NCI-H2171 (cell line): ENCODE measurements at places on chromosomes 12 and 14.

DNA sequence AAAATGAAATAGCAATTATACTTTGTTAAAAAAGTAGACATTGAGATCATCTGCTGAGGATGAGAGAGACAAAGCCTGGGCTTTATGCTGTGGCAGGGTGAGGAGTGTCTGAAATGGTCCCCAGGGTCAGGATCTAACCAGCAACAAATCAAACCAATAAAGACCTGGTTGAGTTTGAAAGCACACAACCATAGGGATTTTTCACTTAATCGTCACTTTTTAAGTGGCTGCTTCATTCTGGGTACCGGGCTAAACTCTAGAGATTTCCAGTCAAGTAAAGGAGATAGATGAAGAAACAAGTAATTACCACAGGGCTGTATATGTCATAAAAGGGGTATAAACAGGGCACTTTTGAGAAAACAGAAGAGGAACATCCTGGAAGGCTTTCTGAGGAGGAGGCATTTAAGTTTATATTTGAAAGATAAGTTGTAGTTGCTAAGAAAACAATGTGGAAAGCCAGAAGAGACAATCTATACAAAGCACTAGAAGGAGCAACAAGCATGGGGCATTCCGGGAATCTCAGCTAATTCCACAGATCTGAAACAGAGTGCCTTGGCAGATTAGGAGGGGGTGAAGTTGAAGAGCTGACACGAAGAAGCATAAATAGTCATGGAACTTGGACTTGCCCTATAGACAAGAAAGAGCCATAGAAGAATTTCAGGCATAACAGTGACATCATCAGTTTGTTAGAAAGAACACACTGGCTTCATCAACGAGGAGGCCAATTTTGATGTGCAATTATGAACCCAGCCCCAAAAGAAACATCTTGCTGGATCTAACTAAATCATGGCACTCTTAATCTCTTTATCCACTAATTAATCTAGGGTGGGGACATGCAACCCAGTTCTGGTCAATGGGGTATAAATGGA, 46.9 kb upstream of the FRS2 start:
- DNase-seq, result no peak

DNA sequence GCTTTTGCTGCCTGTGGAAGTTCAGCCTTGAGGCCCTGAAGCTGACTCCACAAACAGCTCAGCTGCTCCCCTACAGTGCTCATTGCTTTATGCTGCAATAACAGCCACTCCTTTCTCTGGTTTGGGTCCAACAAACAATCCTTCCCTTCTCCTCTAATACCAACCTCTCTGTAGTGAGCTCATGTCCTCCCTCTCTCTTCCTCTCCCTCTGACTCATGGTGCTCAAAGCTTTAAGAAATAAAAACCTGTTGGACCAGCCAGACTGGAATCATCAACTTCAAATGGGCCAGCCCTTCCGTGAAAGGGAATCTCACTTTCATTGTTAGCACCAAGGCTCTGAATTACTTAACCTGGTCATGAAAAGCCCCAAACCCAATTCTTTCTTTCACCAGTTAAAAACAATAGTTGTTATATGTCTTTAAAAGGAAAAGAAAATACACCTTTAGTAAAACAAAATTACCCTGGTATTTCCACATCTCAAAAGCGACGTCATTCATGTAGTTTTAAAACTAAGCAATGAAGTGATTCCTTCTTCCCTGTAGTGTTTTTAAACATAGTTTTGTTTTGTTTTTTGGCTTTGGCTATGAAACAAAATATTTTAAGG, 126.4 kb downstream of the DUSP6 start:
- no peak for DNase-seq

- peak; percentile 43 for DNase-seq
Measured at GRCh38 chr14:93219103-93219726, 12.2 kb downstream of the UBR7 start.

DNA sequence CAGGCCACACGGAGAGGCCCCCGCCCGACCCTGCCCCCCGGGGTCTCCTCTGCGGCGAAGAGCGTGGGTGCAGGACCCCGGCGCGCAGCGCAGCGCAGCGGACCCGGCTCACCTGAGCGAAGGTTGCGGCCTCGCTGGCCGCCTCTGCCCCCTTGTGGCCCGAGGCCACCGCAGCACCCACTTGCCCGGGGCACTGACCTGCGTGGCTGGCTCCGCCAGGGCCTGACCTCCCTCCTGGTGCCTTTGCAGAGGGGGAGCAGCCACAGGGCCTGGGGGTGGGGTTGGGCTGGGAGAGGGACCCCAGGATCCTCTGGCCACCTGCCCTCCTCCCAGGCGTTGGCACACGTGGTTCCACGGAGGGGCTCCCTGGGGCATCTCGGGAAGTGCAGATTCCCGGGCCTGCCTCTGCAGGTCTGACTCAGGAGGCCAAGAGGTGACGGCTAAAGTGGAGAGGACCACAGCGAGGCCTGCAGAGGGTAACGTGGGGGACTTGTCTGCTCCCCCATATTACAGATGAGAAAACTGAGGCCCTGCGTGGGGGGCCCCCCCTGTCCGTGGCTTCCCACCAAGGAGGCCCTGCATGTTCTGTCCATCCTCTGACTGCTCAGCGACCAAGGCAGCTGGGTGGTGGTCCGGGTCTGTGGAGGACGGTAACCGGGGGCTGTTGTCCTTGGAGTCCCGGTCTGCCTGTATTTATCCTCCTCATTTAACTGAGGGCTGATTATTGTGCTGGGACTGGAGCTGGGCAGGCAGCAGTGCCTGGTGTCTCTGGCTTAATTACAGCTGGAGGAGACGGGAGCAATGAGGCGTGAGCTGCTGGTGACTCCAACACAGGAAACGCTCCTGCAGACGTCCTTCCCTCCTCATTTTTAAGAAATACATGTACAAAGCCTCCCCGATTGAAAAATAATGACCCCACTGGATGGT, 67.9 kb upstream of the BEGAIN start:
- peak; percentile 69 for DNase-seq

DNA sequence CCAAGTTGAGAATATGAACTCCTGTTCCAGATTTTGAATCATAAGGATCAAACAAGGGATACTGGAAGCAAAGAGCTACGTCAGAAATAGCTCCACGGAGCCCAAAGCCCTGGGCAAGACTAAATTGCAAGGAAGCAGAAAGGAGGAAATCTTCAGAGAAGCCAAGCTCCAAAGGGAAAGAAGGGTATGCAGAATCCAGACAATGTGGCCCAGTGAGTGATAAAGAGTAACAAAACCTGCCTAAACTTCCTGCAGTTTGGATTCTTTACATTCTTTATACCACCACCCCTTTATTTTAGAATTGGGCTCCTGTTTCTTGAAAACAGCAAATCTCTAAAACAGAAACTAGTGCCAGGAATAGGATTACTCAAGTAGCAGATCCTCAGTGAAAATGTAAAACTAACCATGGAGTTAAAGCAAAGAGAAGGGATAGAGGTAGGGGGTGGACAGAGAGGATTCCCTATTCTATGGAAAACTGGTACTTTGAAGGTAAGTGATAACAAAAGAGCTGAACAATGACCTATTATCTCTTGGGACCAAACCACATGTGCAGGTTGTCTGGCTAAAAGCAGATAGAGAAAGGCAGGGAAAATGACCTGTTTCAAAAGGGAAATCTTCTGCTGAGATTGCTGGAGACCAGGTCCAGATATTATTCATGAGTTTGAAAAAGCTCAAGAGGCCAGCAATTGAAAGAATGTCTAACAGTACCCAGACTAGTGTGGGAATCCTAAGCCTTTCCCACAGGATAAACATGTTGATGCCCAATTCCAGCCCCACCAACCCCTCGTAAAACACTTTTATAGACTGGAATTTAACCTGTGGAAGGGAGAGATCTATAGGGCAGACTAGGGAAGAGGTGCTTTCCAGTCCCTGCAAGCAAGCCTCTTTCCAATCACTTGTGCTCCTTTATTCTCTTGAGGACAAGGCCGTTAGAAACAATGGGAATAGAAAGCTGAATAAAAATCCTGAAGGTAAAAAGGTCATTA, 24.5 kb downstream of the MBIP start:
- DNase-seq, result no peak

- no peak for DNase-seq
Measured at GRCh38 chr14:58296726-58297125, 1.6 kb upstream of the ARID4A start.

- no peak for DNase-seq
Measured at GRCh38 chr12:106883426-106883825, 72.3 kb upstream of the TMEM263 start.
